ENCODE measurements at places on chromosomes 12 and 14.

GRCh38 chr14:83171761-83172160 is 1638.1 kb upstream of the SEL1L start:
- no peak overlapping the region for H3K4me3 ChIP-seq
- H3K36me3 ChIP-seq = no peaks in the 10 kb centered on the region
- DNase-seq = no peak
- no peaks in the 10 kb centered on the region for H3K4me1 ChIP-seq
- no peak overlapping the region for H3K27ac ChIP-seq
- H3K27me3 ChIP-seq = no peaks in the 10 kb centered on the region

- no peak overlapping the region for H3K4me3 ChIP-seq
- peaks cover 18% of the 10 kb centered on the region for H3K4me1 ChIP-seq
- no peaks in the 10 kb centered on the region for H3K27me3 ChIP-seq
- H3K27ac ChIP-seq = no peak overlapping the region
- DNase-seq = no peak
Observed at GRCh38 chr14:24944800-24945199, 105.1 kb downstream of the STXBP6 start.

DNA sequence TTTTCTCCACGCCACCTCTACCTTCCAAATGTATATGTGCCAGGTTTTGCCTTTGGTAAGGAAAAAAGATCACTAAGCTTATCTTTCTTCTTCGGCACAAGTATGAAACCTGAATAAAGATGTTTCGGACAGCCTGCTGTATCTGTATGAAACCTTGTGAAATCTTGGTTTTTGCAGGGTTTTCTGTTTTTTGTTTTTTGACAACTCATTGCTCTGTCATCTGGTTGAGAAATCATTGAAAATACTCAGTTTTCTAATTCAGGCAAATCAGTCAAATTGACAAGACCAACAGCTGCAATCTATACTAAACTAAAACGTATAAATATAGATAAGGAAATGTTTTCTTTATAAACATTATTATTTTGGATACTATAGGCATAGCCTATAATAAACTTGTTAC is 63.1 kb upstream of the FGD4 start:
- no peak overlapping the region for H3K4me3 ChIP-seq
- peaks cover 23% of the 10 kb centered on the region for H3K36me3 ChIP-seq
- H3K27me3 ChIP-seq = no peaks in the 10 kb centered on the region
- DNase-seq = no peak
- H3K27ac ChIP-seq = no peak overlapping the region
- peaks cover 6% of the 10 kb centered on the region for H3K4me1 ChIP-seq

DNA sequence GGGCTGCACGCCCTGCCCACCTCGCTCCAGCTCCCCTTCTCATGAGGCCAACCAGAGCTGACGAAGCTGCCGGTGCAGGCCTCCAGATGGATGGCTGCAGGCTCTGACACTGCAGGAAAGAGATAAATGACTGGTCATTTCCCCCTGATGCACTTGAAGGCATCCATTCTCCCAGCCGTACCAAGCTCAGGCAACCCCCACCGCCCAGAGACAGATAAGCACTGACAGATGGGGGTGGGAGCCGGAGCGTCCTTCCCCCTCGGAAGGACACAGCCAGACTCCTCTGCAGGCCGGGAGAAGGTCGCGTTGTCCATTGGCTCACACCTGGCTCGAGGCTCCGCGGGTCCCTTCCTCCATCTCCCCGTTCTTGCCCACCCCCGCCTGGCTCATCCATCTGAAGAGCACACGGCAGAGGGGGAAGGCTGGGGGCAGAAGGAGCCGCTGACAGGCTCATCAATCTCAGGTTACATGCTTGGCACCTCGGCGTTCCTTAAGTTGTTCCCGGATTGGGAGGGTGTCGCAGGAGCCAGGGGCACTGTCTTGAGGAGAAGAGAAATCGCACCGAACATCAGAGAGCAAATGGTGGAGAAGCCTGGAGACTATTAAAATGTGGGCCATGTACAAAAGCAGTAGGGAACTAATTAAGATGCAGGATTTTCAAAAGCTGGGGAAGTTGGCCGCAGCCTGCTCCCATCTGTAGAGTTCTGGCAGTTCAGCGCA is 151.6 kb downstream of the DPF3 start:
- no peaks in the 10 kb centered on the region for H3K36me3 ChIP-seq
- H3K27ac ChIP-seq = no peak overlapping the region

GRCh38 chr14:63454863-63455622 is 88.1 kb downstream of the PPP2R5E start:
- no peak for DNase-seq
- H3K27ac ChIP-seq = peak overlapping the region; percentile 17
- H3K27me3 ChIP-seq = no peaks in the 10 kb centered on the region
- peaks cover 8% of the 10 kb centered on the region for H3K36me3 ChIP-seq
- H3K4me1 ChIP-seq = peaks cover 15% of the 10 kb centered on the region

- no peak overlapping the region for H3K4me3 ChIP-seq
- DNase-seq = no peak
- H3K27me3 ChIP-seq = no peaks in the 10 kb centered on the region
Observed at GRCh38 chr12:43858096-43858495, 22.2 kb downstream of the TMEM117 start.

DNA sequence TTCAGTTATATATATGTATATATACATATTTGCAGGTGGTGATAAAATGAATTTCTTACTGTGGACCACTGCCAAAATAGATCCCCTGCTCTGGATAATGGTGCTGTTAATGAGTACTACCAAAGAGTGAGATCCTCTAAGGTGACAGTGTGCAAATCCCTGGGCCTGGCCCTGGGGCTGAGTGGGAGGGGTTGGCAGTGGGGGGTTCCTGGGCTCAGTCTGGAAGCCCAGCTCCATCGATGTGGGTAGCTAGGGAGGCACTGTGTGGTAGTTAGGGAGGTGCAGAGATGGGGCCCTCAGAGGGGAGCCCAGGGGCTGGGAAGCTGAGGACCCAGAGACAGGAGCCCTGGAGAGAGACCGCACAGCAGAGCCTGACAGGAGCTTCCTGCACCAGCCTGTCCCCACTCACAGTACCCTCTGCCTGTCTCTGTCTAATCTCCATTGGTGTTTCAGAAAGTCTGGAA is 9.1 kb downstream of the KRT8 start:
- H3K27ac ChIP-seq = peak overlapping the region; percentile 93
- peaks cover 30% of the 10 kb centered on the region for H3K4me1 ChIP-seq
- H3K27me3 ChIP-seq = no peaks in the 10 kb centered on the region
- peaks cover 16% of the 10 kb centered on the region for H3K36me3 ChIP-seq
- no peak overlapping the region for H3K4me3 ChIP-seq

DNA sequence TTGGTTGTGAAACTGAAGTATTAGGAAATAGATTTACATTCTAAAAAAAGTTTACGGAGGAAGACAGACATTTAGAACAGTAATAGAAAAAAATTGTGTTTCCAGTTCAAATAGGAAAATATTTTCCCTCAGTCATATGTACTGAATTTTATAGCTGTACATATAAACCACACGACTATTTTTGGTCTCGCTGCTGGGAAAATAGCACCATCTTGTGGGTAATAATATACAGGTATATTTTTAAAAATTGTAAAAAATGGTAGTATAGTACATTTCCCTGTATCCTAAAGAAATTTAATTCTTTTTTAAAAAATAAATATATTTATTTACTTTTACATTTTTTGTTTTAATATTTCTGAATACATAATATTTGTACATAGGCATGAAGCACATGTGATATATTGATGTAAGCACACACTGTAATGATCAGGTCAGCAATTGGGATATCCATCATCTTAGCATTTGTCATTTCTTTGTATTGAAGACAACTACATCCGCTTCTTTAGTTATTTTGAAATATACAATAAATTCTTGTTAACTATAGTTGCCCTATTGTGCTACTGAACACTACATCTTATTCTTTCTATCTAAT is 168.6 kb downstream of the ALX1 start:
- H3K4me3 ChIP-seq = no peak overlapping the region
- H3K36me3 ChIP-seq = no peaks in the 10 kb centered on the region
- DNase-seq = no peak

GRCh38 chr14:24329073-24329663 is 5.7 kb downstream of the ADCY4 start:
- no peak overlapping the region for H3K4me3 ChIP-seq
- H3K36me3 ChIP-seq = no peaks in the 10 kb centered on the region
- H3K27me3 ChIP-seq = peaks cover 65% of the 10 kb centered on the region
- DNase-seq = no peak
- H3K27ac ChIP-seq = no peak overlapping the region

DNA sequence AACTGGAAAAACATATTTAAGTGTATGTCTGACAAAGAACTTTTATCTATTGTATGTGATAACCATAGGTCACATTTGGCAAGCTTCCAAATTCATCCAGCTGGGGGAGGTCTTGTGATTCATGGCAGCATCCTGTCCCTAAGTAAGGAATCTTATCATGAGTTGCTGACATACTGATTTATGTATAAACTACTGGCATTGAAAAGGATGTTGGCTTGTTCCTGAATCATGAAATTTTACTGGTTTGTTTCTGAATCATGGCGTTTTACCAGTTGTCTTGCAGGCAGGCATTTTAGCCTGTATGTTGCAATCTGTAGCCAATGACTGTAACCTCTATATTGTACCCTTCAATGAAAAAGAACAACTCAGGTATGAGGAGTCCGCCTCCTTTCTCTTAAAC is 244.8 kb downstream of the IPO8 start:
- no peaks in the 10 kb centered on the region for H3K27me3 ChIP-seq
- H3K4me3 ChIP-seq = no peak overlapping the region
- no peak overlapping the region for H3K27ac ChIP-seq
- no peaks in the 10 kb centered on the region for H3K4me1 ChIP-seq
- DNase-seq = no peak
- H3K36me3 ChIP-seq = peaks cover 2% of the 10 kb centered on the region

DNA sequence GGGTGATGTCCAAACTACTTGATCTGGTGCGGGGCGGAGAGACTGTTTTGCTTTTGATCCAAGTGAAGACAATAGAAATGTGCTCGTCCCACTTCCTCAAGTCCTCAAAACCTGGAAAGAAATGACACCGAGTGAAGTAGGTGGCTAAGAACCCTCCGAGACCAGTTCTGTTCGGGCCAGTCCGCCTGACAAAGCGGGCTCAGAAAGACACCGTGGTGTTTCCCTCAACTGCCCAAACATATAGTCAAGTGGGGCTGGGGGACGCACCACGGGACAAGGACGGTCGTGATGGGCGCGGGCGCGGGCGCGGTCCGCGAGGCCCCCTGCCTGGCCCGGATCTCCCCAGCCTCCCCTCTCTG is 1.6 kb downstream of the PHLDA1 start:
- no peak for DNase-seq
- peak overlapping the region; percentile 48 for H3K27ac ChIP-seq

DNA sequence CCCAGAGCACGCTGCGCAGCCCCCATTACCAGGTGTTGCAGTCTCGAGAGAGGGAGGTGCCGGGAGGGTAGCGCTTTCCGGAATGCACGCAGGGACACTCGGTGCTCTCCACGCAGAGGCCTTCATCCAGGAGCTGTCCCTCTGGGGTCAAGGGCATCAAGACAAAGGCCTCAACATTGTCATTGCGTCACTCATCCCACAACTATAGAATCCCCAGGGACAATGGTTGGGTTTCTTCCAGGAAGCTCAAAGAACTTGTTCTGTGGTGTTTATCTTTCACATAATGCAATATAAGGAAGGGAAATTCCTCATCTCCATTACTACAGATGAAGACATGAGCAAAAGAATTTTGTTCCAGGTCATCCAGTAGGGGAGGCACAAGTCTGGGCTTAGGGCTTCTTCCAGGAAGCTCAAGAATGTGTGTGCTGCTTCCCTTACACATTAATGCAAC is 52.1 kb downstream of the VWF start:
- peaks cover 16% of the 10 kb centered on the region for H3K4me1 ChIP-seq
- peaks cover 33% of the 10 kb centered on the region for H3K27me3 ChIP-seq
- no peaks in the 10 kb centered on the region for H3K36me3 ChIP-seq
- DNase-seq = no peak
- H3K27ac ChIP-seq = no peak overlapping the region

DNA sequence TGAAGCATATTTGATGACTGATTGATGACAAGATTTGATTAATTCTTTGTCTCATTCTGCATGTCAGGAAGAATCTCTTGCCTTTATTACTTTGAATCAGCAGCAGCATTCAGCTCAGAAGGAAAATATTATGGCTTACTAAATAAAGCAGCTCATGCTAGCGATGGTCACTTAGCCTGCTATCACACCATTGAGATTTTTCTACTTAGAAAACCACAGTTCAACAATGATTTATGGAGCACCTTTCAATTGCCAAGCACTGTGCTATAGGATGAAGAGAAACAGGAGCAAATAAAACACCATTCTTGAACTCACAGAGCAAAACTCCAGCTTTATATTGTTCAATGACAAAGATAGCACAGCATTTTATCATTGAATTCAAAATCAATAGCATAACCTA is 197.7 kb downstream of the CPNE8 start:
- no peak overlapping the region for H3K27ac ChIP-seq
- no peaks in the 10 kb centered on the region for H3K36me3 ChIP-seq
- no peaks in the 10 kb centered on the region for H3K4me1 ChIP-seq
- H3K27me3 ChIP-seq = no peaks in the 10 kb centered on the region
- no peak overlapping the region for H3K4me3 ChIP-seq
- DNase-seq = no peak

DNA sequence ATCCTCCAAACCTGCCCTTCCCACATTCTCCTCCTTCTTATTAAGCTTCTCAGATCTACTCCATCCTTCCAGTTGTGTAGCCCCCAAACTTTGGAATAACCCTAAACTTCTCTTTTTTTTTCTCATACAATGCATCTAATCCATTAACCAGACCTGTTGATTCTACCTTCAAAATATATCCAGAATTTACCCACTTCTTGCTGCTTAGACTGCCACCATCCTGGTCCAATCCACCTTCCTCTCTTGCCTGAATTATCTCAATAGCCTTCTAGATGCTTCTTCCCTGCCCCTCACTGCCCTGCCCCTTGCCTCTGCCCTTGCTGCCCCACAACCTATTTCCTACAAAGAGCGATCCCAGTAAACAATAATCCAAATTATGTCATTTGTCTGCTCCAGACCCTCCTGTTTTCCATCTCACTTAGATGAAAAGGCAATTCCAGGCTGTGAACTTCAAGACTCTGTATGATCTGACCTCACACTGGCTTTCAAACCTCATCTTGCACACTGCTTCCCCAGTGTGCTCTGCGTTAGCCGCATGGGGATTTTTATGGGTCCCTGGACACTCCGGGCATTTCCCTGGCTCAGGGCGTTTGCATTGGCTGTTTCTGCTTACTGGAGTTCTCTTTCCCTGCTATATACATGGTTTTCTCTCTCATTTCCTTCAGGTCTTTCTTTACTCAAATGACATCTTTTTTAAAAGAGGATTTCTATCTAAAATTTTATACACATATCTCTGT is 42.6 kb upstream of the HIF1A start:
- H3K4me1 ChIP-seq = no peaks in the 10 kb centered on the region
- no peaks in the 10 kb centered on the region for H3K36me3 ChIP-seq
- no peak for DNase-seq

GRCh38 chr12:102740141-102740955 is 176.7 kb downstream of the PAH start:
- no peak overlapping the region for H3K27ac ChIP-seq
- no peak overlapping the region for H3K4me3 ChIP-seq
- H3K36me3 ChIP-seq = no peaks in the 10 kb centered on the region
- H3K27me3 ChIP-seq = no peaks in the 10 kb centered on the region
